Stimulated activated CD4-positive, alpha-beta T cell treated with anti-CD3 and anti-CD28 coated beads, Interleukin-4, amount 100 ng/mL, for 1 hour (primary cell): ENCODE measurements at places on chromosomes 16 and 17.

DNA sequence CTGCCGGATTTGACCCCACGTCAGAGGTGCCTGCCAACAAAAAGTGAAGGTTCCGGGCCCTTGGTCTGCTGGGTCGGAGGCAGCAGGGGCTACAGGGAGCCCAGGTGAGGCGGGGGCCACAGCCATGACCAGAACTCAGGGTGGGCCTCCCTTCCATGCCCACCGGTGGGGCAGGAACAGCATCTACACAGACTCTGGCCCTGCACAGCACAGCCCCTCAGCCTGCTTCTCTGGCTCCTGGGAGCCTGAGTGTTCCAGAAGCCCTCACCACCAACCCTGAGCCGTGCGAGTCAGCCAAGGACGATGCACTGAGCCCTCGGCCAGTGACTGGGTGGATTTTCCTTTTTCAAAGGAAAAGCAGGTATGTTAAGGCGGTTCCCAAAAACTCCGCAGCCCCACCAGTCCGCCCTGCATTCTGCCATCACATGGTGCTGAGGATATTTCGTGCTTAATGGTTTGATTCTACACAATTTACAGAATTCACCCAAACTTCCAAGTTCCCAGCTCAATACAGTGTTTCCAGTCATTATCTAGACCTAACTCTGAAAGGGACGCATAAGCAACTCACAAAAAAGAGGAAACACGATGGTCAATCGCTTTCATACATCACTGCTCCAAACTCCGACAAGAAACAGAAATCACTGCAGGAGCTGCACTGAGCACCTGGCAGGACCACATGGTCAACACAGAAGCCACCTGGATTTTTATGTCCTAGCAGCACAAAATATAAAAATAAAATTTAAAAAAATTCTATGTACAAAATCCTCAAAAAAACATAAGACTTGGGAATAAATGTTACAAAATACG, 19.4 kb upstream of the C16orf95 start:
- DNase-seq: no peak

- DNase-seq: no peak
These were observed 17.4 kb upstream of the PSMD11 start for GRCh38 chr17:32426894-32427293.

GRCh38 chr16:14140923-14141322, 69.8 kb downstream of the MRTFB start:
- no peak for DNase-seq

GRCh38 chr16:57060323-57061083, 31.9 kb upstream of the CPNE2 start:
- no peak for DNase-seq

DNA sequence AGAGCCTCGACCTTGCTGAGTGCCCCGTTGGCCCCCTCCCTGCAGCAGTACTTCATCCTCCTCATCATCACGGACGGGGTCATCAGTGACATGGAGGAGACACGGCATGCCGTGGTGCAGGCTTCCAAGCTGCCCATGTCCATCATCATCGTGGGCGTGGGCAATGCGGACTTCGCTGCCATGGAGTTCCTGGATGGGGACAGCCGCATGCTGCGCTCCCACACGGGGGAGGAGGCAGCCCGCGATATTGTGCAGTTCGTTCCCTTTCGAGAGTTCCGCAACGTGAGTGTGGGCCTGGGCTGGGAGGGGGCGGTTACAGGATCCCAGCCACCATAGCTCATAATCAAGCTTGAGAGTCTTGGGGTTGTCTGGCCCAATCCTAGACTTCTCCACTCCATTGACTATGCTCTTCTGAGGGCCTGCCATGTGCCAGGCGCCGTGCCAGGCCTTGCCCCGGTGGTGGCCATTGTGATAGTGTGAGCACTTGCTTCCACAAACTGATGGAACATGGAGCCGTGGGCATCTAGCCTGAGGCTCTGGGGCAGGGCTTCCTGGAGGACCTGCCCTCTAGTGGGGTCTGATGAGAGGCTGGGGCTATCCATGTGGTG, 39.7 kb downstream of the PSME3IP1 start:
- no peak for DNase-seq

- no peak for DNase-seq
These were observed 24.9 kb downstream of the MPP3 start for GRCh38 chr17:43808076-43808475.

- no peak for DNase-seq
These were observed 73.6 kb downstream of the KLHDC4 start for GRCh38 chr16:87692176-87692575.
